ENCODE measurements at places on chromosomes 4 and X.

- DNase-seq, result no peak
Measured at GRCh38 chr4:152974468-152975379, 38.6 kb downstream of the FHDC1 start.

DNA sequence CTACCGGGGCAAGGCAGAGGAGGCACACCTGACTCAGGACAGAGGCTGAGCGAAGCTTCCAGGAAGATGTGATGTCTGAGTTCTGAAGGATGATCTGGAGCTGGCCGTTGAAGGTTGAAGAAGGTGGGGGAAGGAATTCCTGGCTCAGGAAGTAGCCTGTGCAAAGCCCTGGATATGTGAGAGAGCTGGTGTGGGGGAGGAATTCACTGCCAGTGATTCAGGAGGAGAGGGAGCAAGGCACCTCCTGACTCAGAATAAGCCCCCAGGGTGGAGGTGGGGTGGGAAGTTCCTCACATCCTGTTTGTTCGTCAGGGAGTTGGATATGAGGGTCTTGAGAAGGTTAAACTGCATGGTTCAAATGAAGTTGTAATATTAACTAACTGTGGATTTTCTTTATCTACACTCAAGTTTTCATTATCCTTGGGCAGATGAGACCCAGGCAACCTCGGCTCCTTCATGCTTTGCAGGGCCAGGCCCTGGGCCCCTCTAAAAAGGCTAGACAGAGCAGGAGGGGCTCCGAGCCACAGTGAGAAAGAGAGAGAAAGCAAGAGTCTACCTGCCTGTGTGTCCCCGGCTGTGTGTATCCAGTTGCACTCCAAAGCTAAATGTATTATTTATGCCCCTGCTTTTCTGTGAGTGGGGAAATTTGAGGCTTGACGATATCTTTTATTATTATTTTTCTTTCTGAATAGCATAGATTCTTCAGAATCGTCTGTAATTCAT, 7.1 kb downstream of the NHSL2 start:
- DNase-seq, result no peak

GRCh38 chrX:24332878-24333277, 19.0 kb upstream of the SUPT20HL2 start:
- DNase-seq, result no peak

DNA sequence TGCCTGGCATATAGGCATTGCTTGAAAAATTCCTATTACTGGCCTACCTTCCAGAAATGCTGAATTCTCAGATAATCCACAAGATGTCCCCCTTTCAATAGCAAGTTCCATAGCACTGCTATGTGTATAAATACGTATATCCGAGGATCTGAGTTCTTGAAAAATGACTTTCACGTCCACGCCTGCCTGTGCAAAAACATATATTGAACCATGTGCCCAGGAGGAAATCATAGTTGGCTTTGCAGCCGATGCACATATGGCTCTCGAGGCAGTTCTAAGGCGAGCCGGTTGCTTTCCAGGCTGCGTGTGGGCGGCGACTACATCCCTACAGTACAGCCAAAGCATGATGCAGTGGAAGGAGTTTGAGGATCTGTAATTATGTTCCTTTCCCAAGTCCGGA, 55.4 kb upstream of the ESX1 start:
- no peak for DNase-seq

DNA sequence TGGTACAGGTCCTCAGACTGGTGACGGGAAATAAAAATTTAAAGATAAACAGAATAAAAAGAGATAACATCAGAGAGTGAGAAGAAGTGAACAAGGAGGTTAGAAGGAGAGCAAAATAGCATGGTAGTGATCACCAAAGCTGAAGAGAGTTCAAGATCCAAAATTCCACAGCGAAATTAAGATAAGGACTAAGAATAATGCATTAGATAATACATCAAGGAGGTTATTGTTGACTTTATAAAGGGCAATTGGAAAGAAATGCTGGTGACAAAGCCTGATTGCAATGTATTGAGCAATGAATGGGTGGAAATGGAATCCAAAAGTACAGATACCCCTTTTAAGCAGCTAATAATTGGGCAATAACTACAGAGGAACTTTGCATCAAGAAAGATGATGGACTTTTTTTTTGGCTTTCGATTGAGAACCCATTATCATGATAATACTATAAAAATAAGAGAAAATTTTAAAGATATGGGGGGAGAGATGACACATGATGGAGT, 101.6 kb upstream of the MAP9 start:
- no peak for DNase-seq

DNA sequence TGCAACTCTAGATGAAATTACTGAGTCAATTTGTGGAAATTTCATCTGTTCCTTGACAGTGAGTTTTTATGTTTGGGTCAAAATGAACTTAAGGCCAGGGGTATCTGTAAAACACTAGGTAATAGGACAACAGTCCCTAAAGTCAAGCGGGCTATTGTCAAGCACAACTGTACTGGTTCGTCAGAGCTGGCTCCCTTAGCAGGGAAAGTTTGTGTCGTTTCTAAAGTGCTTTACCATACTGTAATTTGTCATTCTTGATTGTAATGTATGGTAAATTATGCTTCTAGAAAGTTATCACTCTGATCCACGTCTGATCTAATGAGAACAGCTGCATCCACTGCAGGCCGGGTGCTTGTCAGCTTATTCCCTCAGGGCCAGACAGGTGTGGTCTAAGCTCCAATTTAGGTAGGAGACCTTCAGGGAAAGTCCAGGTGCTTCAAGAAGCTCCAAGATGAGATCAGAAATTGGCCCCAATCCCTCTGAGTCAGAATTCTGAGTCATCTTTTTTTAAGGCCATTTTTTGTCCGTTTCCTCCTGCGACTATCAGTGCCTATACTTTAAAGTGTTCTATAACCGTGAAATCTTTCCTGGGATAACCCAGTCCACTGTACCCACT, 92.2 kb downstream of the PALLD start:
- no peak for DNase-seq

GRCh38 chr4:118012142-118012541, 22.1 kb upstream of the NDST3 start:
- no peak for DNase-seq

DNA sequence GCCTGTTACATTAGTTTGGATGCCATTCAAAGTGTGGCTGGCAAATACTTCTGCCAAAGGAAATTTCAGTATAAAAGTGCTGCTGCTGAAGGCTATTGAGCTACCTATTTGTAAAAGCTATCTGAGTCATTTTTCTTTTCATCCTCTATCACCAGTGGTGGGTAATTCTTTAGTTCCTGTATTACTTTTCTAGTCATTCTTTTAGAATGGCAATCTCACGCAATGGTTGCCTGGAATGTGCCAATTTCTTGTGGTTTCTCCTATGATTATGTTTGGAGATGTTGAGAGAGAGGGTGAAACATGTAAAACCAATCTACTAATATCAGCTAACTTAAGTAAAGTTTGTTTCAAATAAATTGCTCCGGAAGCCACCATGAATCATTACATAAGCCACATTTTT, 685.0 kb downstream of the RAPGEF2 start:
- DNase-seq, result no peak

GRCh38 chrX:53094582-53094905, 602 bp downstream of the KANTR start:
- DNase-seq, result no peak

GRCh38 chr4:189858435-189858834, 82.2 kb upstream of the FRG1 start:
- no peak for DNase-seq

GRCh38 chr4:95190751-95191436, 357.9 kb downstream of the UNC5C start:
- DNase-seq, result no peak

DNA sequence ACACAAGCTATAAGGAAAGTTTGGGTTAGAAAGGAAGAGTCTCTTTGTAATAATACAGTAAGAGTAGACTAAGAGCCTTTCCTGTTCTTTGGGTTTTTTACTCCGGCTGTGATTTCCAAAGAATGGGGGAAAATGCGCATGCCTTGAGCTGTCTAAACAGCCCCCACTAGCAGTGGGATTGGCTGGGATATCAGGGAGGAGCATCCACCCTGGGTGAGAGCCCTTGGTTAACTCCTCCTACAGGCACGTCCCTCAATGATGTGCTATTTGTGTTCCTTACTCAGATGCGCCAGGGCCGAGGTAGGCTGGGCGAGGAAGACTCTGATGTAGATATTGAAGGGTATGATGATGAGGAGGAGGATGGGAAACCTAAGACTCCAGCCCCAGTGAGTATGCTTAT, 74.0 kb upstream of the OGT start:
- no peak for DNase-seq

GRCh38 chr4:136395212-136395722, 1137.0 kb downstream of the PCDH18 start:
- no peak for DNase-seq

DNA sequence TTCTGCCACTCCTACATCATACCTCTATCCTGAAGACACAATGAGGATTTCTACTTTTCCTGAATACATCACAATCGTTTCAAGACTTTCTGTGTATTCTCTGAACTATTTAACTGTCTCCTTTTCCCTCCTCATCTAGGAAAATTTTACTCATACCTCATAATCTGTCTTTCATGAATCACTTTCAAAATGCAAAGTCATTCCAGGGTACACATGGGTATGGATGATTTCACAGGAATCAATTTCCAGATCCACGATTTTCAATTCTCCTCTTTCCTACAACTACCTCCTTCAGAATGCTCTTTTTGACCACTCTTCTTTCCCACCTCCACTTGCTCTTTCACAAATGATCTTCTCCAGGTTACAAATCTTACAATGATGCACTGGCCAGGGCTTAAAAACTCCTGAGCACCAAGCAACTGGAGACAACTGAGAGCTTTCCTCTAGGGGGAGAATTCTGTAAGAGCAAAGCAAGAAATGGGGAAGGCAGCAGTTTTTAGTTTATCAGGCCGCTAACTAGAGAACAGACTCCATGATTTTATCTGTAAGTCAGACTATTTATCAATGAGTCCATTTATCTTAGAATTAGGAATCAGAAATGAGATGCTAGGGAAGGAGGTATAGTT, 116.4 kb downstream of the PPP3CA start:
- no peak for DNase-seq

DNA sequence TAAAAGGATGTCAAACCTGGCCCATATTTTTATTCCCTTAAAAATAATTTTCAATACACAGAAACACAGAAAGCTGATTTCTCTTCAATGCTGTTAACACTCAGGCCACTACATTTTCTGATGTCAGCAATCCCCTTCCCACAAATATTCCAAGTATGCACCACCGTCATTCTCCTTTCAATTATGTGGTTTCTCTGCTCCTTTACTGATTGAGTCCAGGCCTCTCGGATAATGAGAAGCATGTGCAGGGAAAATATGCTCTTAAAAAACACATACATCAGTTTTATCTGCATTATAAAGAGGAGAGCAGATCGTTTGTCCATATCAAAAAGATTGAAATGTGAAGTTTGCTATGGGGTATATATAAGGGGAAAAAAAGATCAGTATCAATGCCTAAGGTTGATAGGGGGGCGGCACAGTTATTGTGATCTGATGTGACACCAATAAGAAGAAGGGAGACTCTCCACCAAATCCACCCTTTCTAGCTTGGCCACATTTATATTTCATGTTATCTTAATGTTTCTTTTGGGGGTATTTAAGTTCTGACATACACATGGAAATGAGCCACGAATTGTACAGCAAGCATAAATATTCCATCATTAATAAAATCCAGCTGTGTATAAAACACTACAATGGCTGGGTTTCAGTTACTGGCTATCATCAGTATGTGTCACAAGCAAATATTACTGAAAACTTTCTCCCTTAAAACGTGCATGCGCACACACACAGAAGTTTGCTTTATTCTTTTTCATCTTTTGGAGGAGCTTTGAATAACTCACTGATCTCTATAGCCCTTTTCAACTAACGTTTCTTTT, 6.4 kb downstream of the AMOT start:
- no peak for DNase-seq

DNA sequence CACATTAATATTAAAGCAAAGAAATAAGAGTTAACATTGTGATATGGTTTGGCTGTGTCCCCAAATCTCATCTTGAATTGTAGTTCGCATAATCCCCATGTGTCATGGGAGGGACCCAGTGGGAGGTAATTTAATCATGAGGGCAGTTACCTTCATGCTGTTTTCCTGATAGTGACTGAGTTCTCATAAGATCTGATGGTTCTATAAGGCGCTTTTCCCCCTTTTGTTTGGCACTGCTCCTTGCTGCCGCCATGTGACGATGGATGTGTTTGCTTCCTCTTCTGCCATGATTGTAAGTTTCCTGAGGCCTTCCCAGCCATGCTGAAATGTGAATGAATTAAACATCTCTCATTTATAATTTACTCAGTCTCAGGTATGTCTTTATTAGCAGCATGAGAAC, 153.8 kb upstream of the GALNT7 start:
- DNase-seq, result no peak

DNA sequence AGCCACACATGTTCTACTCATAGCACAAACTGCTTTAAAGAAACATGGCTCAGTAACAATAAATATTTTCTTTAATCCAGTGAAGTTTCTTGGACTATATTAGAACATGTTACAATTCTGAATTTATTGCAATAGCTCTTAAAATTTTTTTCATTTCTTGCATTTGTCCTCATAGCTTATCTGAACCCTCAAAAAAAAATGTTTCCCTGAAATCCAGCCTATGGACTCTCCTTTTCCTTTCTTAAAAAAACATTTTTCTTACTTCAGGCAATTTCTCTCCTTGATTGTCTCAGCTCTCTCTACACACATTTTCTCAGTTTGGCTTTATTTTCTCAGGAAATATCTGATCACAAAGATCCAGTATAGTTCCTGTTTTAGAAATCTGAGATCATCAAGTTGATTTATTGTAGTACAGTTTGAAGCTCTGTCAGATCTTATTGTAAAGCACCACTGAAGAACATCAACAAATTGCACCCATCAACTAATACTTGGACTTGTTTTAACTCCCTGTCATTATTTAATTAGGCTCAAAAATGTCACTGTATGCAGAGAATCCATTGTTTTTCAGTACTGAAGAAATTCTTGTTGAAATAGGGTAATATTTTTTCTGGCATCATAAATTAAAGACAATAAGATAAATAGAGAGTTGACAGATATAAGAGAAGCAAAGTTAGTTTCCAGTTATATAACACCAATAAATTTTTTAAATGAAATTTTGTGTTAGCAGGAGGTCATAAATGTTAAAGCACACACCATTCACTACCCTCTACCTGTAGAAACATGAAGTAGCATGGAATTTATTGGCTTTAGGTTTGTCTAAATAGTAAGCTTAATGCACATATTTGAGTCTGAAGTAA, 317.7 kb downstream of the ARHGAP24 start:
- DNase-seq, result no peak

DNA sequence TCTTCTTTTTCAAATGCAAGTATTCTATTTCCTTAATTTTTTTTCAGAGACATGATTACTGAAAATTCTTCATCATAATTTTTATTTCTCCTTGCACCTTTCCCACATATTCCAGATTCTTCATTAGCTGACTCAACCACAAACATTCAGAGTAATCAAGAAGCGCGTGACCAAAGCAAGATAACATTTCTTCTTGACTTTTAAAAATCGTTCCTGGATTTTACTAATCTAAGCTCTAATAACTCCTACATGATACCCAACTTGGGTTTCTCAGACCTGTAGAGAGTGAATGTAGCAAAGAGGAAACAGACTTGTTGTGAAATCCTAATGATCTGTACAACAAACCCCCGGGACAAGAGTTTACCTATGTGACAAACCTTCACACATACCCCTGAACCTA, 615.0 kb downstream of the TMA16 start:
- DNase-seq, result no peak

GRCh38 chrX:118571836-118572235, 76.2 kb downstream of the DOCK11 start:
- DNase-seq, result no peak

Data from stimulated activated CD4-positive, alpha-beta T cell treated with anti-CD3 and anti-CD28 coated beads, Interleukin-15, amount 100 ng/mL, for 1 hour (primary cell).